Tibial nerve (tissue), 4 donors: ENCODE measurements at places on chromosomes 3 and 15. TPM values are rescaled to one million over a fixed set of nuclear protein-coding genes. Genes with fewer than 3 reads are reported as not detected.
A peak's percentile ranks its signal among the peaks of the same experiment; 100 is the strongest.

Gene IMPG2
- under 0.01 TPM for total RNA-seq

Gene C3orf80
- 1.8 TPM for total RNA-seq

Gene FETUB
- total RNA-seq: not detected

DNA sequence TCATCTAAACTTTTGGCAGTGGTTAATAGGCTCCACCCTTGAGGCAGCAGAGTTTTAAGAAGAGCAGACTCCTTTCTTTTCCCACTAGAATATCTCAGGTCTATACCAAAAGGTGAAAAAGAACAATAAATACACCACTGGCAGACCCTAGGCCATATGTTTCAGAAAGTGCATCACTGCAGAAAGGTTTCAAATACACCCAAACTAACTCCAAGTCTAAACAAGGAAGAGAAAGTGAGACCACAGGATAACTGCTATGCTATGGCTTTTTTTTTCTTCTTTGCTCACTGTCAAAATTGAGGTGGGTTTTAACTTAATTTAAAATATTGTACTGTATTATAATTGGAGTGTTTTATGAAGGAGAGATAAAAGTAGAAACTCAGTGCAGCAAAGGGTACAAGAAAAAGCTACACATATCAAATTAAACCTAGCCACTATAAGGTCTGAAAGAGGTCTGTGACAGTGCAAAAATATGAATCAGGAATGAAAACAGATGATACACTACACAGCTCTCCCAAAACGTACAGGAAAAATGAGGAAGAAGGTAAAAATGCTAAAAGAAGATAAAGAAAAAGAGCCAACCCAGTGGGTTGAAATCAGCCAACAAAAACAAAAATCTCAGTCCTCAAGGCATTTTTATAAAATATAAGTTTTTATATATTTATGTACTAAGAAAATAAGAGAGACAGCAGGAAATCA is 8.4 kb downstream of the SNX4 start:
- no peak overlapping the region for H3K27ac ChIP-seq
- H3K4me1 ChIP-seq: peaks cover 5% of the 10 kb centered on the region
- no peaks in the 10 kb centered on the region for H3K27me3 ChIP-seq
- no peak overlapping the region for H3K4me3 ChIP-seq
- DNase-seq: no peak
- peaks cover 78% of the 10 kb centered on the region for H3K36me3 ChIP-seq

DNA sequence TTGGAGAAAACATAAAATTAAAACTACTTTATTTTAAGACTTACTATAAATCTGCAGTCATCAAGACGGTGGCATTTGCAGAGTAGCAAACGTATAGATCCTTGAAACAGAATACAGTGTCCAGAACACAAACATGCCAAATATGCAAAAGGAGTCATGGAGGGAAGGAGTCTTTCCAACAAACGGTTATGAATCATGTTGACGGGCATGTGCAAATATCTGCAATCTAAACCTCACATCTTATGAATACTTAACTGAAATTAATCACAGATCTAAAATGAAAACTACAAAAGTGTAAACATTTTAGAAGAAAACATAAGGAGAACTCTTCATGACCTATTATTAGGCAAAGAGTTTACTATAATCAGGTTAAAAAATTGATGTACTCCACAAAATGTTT is 69.4 kb downstream of the TFRC start:
- H3K36me3 ChIP-seq: no peaks in the 10 kb centered on the region
- H3K27ac ChIP-seq: no peak overlapping the region
- H3K4me3 ChIP-seq: no peak overlapping the region
- no peaks in the 10 kb centered on the region for H3K4me1 ChIP-seq
- no peak for DNase-seq

DNA sequence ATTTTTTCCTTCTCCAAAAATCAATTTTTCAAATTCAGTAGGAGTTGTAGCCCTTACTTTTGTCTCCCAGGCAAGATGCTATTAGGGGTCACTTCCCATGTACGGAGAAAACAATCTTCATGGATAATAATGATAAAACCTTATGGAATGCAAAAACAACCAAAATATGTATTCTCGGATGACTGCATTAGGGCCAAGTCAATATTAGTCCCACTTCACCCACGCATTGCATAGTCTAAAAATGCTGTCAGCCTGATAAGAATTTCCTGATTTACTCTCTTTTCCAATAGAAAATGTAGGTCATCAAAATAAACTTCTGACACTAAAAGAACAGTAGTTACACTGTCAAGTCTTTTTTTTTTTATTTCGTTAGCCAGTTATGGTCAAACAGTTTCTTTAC is 2.7 kb downstream of the VGLL3 start:
- DNase-seq: no peak
- H3K27ac ChIP-seq: peak overlapping the region; percentile 26
- H3K4me3 ChIP-seq: no peak overlapping the region
- H3K4me1 ChIP-seq: no peaks in the 10 kb centered on the region
- no peaks in the 10 kb centered on the region for H3K36me3 ChIP-seq
- H3K27me3 ChIP-seq: no peaks in the 10 kb centered on the region
